ENCODE measurements at places on chromosomes 2 and 18. TPM values are rescaled to one million over a fixed set of nuclear protein-coding genes. Genes with fewer than 3 reads are reported as not detected.

Gene REG3A
- total RNA-seq: not detected

Gene SEPTIN10
- total RNA-seq: 122 TPM

Gene CLEC4F
- 0.17 TPM for total RNA-seq

Gene ABI2
- 22.6 TPM for total RNA-seq

Gene CD207
- 0.11 TPM for total RNA-seq

Gene HADHB
- 135 TPM for total RNA-seq

Gene WNT10A
- total RNA-seq: not detected

Gene INHA
- not detected for total RNA-seq

Gene CHST9
- total RNA-seq: under 0.01 TPM

Gene HNMT
- 4.0 TPM for total RNA-seq

Gene PTPN18
- total RNA-seq: 50.6 TPM

Gene DSC3
- total RNA-seq: 0.11 TPM

Gene VIT
- total RNA-seq: under 0.01 TPM

Gene CD28
- 0.11 TPM for total RNA-seq

Gene CAVIN2
- 413 TPM for total RNA-seq

Gene SLC39A10
- 26.5 TPM for total RNA-seq

Gene LIMS2
- total RNA-seq: 5.1 TPM

Gene NIFK
- total RNA-seq: 40.0 TPM

Gene B4GALT6
- 5.0 TPM for total RNA-seq

Gene ACTG2
- total RNA-seq: not detected

Gene ECEL1
- not detected for total RNA-seq

Gene CWC22
- 16.5 TPM for total RNA-seq

Gene CFAP210
- not detected for total RNA-seq

Gene SGPP2
- not detected for total RNA-seq

Gene ZNF396
- 0.98 TPM for total RNA-seq

Gene IL1RL2
- total RNA-seq: 0.22 TPM

Gene ALK
- not detected for total RNA-seq

Measured in dermis lymphatic vessel endothelial cell (primary cell).